ENCODE measurements at places on chromosomes 13 and 19.

DNA sequence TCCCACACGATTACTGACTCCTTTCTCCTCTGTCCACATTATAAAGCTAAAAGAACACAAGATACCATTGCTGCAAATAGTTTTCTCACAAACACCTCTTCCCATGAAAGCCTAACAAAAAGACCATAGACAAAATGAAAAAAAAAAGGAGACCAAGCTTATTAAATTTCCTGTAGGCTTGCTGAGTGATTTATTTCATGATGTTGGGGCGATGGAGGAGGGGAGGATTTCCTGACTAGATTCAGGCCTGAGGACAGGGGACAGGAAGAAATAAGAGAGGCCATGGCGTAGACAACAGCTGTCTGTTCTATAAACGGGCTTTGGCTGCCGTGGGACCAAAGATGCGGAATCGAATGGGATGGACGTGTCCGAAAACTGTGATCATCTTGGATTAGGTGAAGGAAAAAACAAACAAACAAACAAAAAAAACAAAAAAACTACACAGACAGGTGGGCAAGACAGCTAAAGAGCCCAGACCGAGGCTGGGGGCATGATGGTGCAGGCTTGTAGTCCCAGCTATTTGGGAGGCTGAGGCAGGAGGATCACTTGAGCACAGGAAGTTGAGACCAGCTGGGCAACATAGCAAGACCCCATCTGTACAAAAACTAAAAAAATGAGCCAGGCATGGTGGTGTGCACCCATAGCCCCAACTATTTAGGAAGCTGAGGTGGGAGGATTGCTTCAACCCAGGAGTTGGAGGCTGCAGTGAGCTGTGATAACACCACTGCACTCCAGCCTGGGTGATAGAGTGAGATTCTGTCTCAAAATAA is 5.3 kb downstream of the TMPRSS9 start:
- no peak for DNase-seq

DNA sequence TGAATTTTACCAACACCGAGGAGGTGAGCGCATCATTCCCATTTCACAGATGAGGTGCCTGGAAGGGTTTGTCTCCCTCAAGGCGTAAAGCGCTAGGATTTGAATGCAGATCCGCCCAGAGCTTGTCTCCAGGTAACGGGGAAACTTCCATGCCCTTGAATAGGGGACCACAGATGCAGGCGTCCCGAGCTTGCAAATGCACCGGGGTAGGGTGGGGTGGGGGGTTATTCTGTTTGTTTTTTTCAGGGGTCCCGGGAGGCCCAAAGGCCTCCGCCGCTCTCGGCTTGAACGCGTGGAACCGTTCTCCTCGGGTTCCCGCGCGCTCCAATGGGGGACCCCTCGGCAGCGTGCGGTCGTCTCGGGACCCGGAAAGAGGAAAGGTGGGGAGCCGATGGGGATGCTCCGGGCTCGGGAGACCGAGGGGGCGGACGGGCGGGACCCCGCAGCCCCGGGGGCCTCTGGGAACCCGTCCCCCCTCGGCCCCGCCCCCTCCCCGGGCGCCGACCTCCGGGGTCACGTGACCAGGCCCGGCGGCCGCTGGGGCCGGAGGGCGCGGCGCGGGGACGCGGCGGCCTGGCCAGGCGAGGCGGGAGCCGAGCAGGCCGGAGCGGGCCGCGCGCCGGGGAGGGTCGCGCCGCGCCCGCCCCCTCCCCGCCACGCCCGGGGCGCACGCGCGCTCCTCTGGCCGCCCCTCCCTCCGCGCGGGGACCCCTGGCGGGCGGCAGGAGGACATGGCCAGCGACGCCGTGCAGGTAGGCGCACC is at the start of gene PKN1:
Gene PKN1, plus strand, starts transcription at position 516 of the 763 bp plus-strand sequence. Its CDS starts 216 bp downstream, at position 732.
- DNase-seq = no peak

- peak; percentile 54 for DNase-seq
These were observed 8.3 kb upstream of the SYCN start for GRCh38 chr19:39212375-39212742.

DNA sequence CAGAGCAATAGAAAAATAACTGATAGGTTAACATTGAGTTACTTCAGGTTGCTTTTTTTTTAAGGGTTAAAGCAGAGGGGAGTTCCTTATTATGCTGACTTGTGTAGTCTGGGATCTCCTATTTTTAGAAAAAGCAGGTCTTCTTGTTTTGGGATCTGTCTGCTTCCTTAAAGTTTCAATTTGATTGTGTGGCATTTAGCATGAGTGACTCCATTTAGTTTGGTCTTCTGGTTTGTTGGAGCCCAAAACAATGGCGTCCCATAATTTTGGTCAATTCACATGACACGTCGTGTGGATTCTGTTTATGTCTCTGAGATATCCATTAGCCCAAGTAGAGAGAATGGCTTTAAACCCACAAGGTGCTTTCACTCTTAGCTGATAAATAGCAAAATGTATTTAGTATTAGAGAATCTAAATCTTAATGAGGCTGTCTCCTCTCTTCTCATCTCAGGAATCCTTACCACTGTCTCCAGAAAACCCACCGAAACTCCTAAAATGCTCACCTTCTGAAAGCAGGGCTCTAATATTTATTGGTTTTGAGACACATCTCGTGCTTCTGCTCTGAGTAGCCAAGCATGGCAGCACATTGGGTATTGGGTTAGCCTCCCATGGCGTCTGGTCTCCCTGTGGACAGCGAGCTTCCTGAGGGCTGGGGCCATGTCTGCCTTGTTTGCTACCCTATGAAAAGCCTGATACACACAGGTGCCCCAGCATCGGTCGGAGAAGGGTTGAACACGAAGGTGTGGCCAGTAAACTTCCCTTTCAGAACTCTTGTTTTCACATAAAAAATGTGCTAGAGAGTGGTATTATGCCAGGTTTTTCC is 67.2 kb upstream of the GPR183 start:
- no peak for DNase-seq

DNA sequence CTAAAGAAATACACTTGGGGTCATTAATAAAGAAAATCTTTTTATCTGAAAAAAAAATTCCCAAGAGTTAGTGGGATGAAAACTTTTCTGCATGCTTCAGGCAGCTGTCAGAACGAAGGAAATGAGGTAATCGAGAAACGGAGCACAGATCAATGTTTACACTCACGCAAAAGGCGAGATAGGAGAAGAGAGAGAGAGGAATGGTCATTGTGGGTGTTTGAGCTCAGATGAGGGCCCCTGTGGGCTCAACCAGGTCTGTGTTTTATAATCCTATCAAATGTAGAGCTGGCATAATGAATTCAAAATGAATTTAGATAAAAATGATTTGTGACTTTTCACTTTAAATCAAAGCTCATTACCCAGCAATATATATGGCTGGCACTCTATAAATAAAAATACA is 6.3 kb upstream of the RXFP2 start:
- DNase-seq = no peak

- no peak for DNase-seq
These were observed 29.4 kb upstream of the STK24 start for GRCh38 chr13:98606296-98606695.

GRCh38 chr13:32126278-32126677 is 94.7 kb downstream of the FRY start:
- no peak for DNase-seq

GRCh38 chr19:51607920-51608562 is 22.2 kb downstream of the SIGLEC5 start:
- DNase-seq = no peak

GRCh38 chr13:59452189-59452890 is 711.4 kb downstream of the DIAPH3 start:
- DNase-seq = no peak
